ENCODE measurements at places on chromosomes 1 and 21.

- no peak for DNase-seq
Measured at GRCh38 chr1:15405106-15405850, 4.4 kb upstream of the EFHD2 start.

- no peak for DNase-seq
Measured at GRCh38 chr1:246213036-246213435, 294.0 kb downstream of the SMYD3 start.

DNA sequence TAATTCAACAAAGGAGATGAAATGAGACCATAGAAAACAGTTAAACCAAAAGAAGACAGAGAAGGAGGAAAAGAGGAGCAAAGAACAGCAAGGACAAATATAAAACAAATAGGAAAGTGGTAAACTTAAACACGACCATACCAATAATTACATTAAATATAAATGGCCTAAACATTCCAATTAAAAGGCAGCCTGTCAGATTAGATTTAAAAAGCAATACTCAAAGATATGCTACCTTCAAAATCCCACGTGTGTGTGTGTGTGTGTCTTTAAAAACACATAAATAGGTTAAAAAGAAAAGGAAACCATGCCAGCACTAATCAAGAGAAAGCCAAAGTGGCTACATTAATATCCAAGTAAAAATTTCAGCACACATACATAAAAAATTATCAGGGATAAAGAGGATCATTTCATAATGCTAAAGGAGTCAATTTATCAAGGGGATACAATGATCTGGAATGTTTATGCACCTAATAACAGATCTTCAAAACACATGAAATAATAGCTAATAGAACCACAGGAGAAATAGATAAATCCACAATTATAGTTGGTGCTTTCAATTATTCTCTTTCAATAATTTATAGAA is 355.7 kb upstream of the POU3F1 start:
- DNase-seq = no peak

GRCh38 chr1:54340878-54341277 is 65.3 kb downstream of the SSBP3 start:
- DNase-seq = no peak

- no peak for DNase-seq
Measured at GRCh38 chr1:84428235-84428634, 30.0 kb downstream of the DNASE2B start.

GRCh38 chr1:18703041-18703621 is 72.5 kb downstream of the PAX7 start:
- DNase-seq = no peak

DNA sequence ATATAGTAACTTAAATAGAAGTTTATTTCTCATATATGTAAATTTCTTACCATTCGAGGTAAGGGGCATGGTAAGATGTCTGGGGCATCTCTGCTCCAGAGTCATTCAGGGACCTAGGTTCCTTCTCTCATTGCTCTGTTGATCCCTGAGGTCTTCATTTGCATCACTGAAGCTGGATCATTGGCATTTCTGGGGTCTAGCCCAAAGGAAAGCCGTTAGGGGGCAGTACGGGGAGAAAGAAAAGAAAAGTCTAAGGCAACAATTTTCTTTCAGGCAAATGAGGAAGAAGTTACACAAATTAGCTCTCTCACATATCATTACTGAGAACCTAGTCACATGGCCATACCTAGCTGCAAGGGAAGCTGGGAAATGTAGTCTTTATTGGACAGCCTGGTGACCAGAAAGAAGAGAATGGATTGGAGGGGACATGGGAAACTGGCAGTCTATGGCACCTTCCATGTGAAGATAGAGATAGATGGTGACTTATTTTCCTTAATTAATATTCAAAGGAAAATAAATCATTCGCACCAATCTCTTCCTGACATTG is 10.2 kb upstream of the SUSD4 start:
- no peak for DNase-seq

GRCh38 chr1:41160498-41161110 is 81.5 kb downstream of the SCMH1 start:
- DNase-seq = no peak

DNA sequence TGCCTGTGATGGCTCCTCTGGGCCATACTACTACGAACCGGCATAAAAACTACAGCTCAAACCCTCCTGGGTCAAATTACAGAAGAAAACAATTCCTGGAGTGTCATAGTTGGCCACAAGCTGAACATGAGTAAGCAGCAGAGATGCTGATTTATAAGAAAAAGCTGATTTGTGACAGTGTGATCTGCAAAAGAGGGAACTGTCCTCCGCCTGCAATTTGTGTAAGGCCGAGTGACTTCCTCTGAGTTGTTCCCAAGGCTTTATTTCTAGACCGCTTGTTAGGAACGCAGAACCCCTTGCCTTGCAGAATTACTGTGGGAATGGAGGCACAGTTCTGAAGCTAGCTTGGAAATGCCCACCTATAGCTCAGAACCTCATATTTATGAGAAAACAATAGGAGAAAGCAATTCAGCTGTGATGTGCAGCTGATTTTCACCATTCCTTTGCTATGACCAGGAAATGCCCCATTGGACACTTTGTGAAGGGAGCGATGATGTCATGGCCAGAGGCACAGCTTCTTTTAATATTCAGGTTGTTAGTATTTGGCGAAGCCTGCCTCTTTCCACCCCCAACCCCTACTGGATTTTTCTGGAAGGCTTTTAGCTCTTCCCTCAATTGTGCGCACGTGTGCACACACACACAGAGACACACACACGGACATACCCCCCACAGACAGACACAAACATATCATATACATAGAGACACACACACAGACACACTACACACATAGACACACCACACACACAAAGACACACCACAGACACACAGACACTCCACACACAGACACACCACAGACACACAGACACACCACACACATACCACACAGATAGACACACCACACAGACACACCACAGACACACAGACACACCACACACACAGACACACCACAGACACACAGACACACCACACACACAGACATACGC is 47.6 kb downstream of the IER5 start:
- DNase-seq = no peak

Data from stimulated activated CD4-positive, alpha-beta T cell treated with anti-CD3 and anti-CD28 coated beads, Interleukin-12 subunit alpha, Interleukin-12 subunit beta, amount 100 ng/mL, for 4 hours (primary cell).